ENCODE measurements at places on chromosomes 1 and 21.

DNA sequence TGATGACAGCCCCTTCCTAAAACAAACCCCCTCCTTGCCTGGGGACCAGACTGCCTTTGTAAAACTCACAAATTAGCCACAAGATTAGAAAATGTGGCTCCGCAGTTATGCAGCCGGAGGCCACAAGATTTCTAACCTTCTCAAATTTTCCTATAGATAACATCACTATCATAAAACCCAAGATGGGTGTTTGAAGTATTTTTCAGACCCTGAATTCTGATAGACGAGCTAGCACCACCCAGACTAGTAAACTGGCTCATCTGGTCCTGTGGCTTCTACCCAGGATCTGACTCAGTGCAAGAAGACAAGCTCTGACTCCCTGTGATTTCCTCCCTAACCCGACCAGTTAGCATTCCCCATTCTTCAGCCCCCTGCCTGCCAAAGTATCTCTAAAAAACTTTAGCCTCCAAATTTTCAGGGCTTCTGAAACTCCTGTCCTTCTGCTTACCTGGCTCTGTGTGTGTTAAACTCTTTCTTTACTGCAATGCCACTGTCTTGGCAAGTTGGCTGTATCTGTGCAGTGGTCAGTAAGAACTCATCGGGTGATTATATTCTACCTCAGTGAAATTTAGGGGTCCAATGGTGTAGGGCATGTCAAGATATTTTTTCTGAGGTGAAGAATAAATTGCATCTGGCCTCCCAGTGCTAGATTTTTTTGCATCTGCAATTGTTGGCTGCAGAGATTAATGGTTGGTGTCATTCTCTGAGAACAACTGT lies 102.1 kb downstream of the S1PR1 start:
- DNase-seq, result peak; percentile 49

DNA sequence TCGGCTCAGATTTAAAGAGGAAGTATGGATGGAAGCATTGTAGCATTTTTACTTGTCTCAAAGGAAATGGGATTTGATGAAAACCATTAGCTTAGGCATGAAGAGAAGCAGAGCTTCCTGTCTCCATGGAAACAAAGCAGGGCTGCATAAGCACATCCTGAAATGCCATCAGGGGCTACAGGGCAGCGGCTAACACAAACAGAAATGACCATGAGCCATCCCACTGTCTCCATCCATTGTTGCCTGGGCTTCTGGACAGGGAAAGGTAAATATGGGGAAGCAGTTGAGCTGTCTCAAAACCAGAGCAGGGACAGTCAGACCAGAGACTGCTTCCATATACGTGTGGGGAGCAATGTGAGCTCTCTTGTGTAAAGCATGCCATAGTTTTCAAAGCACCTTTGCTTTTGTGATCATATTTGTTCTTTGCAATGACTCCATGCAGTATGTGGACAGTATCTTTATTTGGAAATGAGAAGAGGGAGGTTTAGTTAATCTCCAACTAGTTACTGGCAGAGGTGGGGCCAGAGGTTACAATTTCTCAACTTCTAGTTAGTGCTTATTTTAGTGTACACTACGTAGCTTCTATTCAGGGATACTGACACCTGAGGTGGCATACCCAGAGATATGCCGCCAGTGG lies 176.1 kb downstream of the CACNA1E start:
- DNase-seq, result no peak

- DNase-seq, result no peak
Measured at GRCh38 chr1:2583871-2584351, 2.7 kb upstream of the PRXL2B start.

DNA sequence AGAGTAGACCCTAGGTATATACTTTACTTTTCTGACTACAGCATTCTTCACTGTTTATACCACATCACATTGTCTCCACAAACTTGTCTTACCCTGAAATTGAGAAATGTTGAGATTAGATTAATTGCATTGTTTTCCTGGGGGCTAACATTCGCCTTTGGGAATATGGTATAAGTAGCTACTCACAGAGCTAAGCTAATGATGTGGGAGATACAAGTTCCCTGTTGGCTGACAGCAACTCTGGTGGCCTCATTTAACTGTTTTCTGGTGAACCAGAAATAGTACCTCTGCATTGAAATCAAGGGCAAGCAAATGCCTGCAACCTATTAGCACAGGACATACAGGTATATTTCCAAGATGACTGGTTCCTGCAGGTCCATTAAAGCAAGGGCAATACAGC lies 13.2 kb upstream of the VCAM1 start:
- no peak for DNase-seq

GRCh38 chr1:109617291-109617801 lies 2.1 kb downstream of the GNAT2 start:
- DNase-seq, result peak; percentile 26

- DNase-seq, result no peak
Measured at GRCh38 chr1:117388328-117388727, 21.1 kb downstream of the MAN1A2 start.
